ENCODE measurements at places on chromosomes 12 and 14.

GRCh38 chr12:28767836-28768348 is 381.2 kb upstream of the FAR2 start:
- DNase-seq: no peak

GRCh38 chr12:110934093-110934852 is 13.9 kb upstream of the MYL2 start:
- DNase-seq: no peak

DNA sequence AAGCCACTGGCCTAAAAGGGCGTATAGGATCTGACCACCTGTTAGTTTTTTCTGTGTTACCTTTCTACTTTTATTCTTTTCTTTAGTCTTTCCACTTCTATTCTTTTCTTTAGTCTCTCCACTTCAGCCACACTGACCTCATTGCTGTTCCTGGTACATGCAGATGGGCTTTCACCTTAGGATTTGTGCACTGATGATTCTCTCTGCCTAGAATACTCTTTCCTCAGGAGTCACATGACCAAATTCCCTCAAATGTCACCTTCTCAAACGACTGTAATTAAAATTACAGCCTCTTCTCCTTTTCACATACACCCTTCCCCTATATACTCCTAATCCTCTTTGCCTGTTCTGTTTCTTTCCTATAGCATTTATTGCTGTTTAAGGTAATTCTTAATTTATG is 36.0 kb downstream of the GPHN start:
- no peak for DNase-seq

DNA sequence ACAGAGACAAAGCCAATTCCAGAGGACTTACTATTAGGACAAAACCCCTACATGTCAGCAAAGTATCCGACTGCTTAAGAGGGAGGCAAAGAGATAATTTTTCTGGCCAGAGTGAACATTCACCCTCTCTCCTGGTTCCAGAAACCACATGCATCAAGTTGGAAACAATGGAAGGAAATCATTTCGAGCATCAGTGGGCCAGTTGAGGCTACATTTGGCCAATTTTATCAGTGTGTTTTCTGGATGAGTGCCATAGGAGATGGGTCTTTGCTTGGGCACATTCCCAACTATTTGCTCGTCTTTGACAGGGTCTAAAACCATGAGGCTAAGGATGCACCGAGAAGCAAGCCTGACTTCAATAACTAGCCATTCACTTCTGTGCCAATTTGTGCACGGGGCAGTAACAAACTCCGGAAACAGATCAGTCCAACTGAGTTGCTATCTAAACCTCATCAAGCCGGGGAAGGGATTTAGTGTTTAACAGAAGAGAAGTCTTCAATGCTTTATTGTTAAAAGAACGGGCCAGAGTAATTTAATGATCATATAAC is 17.4 kb downstream of the EGLN3 start:
- DNase-seq: no peak

GRCh38 chr14:89540009-89540829 is 123.2 kb upstream of the FOXN3 start:
- no peak for DNase-seq

- no peak for DNase-seq
Observed at GRCh38 chr12:127943481-127944210, 323.3 kb upstream of the TMEM132C start.

GRCh38 chr12:32070370-32070769 is 36.3 kb upstream of the BICD1 start:
- DNase-seq: no peak

DNA sequence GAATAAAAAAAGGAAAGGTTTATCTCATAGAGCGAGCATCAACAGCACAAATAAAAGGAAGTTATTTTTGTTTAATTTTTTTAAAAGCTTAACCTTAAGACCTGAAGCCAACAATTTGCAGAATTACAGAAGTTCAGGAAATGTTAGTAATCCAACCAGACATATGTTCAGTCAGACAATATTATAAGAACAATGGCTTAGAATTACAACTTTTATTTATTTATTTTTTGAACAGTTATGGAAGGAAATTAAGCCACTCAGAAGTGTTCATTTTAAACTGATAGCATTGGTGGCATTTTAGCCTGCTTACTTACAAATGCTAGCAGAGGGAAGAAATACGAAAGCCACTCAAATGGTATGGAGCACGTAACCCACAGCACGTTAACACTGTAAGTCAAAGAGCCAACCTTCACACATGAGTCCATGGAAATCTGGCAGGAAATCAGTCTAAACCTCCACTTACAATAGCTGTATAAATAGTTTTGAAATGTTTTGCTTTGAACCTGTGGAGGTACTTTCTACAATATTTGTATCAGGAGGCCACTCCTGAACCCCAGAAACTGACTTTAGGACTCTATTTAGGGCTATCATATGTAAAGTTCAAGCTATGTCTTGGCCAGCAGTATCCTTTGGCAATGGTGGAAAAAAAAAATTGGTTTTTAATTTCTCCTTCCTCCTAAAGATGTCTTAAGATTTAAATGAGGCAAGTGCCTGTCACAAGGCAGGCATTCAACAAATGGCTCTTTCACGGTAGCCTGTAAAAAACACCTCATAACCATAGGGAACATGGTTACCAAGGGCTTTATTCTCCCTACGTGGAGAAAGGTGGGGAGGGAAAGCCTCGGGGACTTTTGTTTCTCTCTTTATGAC is 102.3 kb downstream of the ITPR2 start:
- DNase-seq: no peak

DNA sequence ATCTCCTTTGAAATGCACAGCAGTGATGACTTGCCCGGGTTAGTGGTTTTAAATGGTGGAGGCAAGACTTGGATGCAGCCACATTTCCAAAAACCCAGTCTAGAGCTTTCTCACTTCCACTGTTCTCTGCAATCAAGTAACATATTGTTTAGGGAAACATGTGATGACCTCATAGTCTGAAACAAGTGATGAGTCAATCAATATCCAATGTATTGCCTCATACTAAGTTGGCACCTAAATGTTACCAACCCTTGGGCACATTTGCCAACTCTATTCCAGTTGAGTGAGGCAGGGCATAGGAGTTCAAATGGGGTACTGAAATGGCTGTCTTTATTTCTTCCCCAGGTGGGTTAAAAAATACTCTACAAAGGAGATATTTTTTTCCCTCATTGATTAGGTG is 1105.4 kb downstream of the VRK1 start:
- DNase-seq: no peak

DNA sequence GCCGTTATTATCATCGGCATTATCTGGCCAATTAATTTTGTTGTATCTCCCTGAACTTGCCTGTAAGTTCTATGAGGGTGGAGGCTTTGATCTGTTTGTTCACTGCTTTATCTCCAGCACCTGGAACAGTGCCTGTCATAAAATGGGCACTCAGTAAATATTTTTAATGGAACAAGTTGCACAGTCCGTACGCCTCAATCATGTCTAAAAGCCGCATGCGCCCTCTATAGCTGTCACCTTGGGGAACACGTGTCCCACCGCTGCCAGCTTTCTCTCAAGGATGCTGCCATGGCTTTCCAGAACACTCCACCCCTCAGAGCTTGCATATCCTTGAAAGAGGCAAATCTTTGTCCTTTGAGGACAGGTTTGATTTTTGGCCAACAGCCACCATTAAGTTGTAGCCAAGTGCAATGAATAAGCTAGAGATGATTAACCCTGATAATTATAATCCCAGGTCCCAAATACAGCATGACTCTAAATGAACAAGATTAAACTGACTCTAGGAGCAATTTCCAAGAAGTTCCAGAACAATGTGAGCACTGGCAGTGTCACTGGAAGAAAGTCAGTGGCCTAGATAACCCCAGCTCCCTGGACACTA is 55.1 kb downstream of the ERH start:
- DNase-seq: no peak

DNA sequence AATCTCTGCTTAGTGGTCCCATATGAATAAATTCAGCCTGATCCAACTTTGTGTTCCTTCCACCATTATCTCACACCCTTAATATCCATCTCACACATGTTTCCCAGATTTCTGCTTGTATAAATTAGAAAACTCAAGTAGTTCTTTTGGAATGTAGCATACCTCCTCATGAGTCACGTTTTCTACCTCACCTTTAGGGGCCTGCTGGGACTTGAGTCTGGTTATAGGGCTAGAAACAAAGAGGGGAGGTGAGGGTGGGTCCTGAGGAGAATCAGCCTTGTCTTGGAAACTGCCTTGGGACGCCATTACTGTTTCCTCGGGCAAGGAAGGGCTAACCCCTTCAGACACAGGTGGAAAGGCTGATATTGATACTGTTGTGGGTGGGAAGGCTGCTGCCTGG is 51.1 kb downstream of the EMP1 start:
- no peak for DNase-seq

- no peak for DNase-seq
Observed at GRCh38 chr12:124565656-124566160, 1.7 kb downstream of the NCOR2 start.

- DNase-seq: peak; percentile 71
Observed at GRCh38 chr14:20609215-20610001, 18.2 kb upstream of the RNASE12 start.

GRCh38 chr14:92392711-92393110 is 69.7 kb downstream of the SLC24A4 start:
- DNase-seq: no peak

- no peak for DNase-seq
Observed at GRCh38 chr12:29744365-29744764, 39.4 kb downstream of the TMTC1 start.

GRCh38 chr12:7431993-7432685 is 11.8 kb downstream of the CD163L1 start:
- DNase-seq: no peak

- DNase-seq: peak; percentile 79
Observed at GRCh38 chr12:121297435-121297991, 1.0 kb upstream of the CAMKK2 start.

DNA sequence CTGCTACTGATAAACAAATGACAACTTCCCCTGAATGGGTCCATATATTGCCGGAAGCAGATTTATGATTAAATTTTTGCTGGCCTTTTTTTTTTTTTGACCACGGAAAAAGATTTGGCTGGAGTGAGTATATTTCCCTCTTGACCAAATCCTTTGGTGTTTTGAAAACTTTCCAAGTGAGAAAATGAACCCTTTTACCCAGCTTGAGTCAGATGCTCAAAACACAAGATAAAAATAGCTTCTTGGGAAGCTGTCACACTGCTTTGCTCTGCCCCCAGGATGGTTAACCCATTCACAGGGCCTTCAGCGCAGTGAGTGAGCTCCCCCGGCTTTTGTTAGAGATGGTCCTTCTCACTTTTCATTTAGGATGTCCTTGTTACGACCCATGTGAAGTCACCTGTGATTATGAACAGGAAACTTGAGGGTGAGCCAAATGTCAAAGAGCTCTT is 224.3 kb downstream of the PELI2 start:
- DNase-seq: no peak

DNA sequence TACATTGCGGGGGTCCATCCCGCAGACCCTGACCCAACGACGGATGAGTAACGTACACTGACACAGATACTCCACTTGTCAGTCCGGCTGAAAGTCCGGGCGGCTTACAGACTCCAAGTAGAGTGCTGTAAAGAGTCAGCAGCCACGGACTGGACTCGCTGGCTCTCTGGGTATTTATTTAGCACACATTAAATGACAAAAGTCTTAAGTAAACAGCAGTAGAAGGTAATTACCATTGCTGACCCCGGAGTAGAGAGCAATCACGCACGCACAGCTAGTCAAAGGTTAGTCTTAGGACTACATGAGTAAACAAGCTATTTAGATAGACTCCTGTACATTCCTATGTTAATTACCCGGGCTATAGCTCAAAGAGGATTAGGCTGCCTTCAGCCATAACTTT is 780.9 kb downstream of the RPS29 start:
- no peak for DNase-seq

DNA sequence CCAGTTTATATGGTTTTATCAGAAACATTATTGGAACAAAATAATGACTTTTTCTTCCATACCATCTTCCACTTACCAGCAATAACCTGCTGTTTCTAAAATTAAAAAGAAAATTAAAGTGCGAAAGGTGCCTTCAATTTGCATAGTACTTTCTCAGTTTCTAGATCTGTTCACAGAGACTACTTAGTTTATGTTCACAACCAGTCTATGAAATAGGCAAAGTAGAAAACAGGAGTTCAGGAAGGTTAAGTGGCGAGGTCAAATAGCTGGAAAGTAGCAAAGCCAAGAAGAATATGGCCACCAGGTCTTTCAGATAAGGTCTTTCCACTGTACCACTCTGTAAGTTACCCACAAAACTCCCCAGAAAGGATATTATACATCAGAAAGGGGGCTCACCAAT is 63.3 kb downstream of the BMP4 start:
- DNase-seq: no peak

DNA sequence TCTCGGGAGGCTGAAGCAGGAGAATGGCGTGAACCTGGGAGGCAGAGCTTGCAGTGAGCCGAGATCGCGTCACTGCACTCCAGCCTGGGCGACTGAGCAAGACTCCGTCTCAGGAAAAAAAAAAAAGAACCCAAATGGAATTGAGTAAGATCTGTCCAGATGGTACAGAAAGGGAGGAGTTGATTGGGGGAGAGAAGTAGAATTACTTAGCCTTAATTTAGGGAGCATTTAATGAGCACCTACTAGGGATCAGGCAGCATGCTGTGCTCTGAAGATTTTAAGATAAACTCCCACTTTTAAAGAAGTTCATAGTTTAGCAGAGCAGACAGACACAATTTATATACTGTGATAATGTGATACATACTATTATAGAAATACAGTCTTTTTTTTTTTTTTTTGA is 4.5 kb downstream of the RAB5B start:
- no peak for DNase-seq

GRCh38 chr14:57814726-57815125 is 51.2 kb downstream of the SLC35F4 start:
- DNase-seq: no peak

DNA sequence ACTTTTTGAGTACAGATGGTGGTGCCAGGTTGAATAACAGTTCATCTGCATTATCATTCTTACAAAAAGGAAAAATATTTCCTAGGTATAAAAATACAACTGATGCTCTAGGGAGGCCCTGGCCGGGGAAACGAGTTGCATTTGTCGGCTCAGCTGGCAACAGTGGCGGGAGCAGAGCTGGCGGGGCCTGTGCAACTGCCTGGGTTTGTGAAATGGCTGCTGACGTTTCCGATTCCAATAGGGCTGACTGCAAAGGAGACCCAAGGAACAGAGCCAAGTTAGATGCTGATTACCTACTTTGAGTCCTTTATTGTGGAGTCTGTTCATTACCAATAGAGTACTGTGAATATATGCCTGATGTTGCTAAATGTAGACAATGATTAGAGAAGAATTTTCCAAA is 25.8 kb upstream of the PHLDA1 start:
- no peak for DNase-seq

- DNase-seq: no peak
Observed at GRCh38 chr12:123238330-123238682, 5.1 kb downstream of the MTRFR start.

GRCh38 chr14:105067140-105067968 is 2.1 kb upstream of the GPR132 start:
- peak; percentile 82 for DNase-seq
